Type B pancreatic cell (in vitro differentiated cells): ENCODE measurements at places on chromosomes 12 and 14.

DNA sequence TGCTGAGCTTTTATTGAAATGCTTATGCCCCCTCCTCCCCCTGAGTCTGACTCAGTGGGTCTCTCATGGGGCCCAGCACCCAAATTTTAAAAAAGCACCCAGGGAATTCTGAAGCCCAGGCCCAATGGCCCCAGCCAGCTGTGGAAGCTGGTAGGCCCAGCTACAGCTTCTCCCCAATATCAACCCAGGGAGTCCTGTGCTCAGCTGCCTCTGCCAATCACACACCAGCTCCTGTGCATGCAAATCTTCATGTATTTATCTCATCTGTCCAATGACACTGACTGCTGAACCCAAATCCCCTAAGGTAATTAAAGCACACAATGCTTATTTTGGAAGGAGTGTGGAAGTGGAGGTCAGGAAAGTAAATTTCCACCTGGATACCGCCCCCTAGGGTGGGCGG is 76.3 kb downstream of the CCDC88C start:
- no peak for DNase-seq

DNA sequence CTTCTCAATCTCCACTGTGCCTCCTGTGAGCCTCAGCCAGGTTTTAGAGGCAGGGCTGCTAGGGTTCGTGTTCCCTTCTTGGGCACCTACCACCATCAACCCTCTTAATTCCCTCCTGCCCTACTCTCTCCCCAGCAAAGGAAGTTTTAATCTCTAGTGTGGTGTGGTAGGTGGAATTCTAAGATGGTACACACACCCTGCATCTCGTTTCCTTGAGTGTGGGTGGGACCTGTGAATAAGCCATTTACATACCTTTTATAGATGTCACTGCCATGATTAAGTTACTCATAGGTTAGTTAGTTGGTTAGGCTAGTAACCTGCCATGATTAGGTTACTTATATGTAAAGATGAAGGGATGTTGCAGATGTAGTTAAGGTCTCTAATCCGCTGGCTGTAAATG is 114.8 kb upstream of the VRK1 start:
- DNase-seq = no peak

DNA sequence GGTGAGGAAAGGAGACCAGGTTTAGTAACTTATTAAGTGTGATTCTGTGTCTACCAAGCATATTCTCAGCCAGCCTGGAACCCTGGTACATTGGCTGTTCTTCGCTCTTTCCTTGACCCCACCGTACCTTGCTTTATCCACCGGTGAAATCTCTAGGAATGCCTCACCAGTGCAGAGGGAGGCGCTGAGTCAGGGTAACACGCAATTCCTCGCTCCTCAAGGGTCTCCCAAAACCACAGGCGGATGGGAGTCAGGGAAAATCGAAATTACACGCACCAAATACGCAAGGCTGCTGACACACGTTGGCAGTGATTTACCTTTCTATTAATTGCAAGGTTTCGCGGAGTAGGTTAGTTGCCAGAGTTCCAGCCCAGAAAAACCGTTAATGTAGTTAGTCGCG is 845 bp downstream of the L3HYPDH start:
- DNase-seq = no peak

GRCh38 chr12:92237762-92238523 is 92.3 kb upstream of the BTG1 start:
- DNase-seq = no peak
